Mesenchymal stem cell (in vitro differentiated cells and primary cell): ENCODE measurements at places on chromosomes 3 and 15.

GRCh38 chr3:24242012-24242698, 252.5 kb downstream of the THRB start:
- H3K27ac ChIP-seq, result no peak overlapping the region
- H3K4me1 ChIP-seq, result peaks cover 6% of the 10 kb centered on the region
- peak; percentile 18 for DNase-seq
- no peaks in the 10 kb centered on the region for H3K27me3 ChIP-seq
- no peak overlapping the region for H3K4me3 ChIP-seq

DNA sequence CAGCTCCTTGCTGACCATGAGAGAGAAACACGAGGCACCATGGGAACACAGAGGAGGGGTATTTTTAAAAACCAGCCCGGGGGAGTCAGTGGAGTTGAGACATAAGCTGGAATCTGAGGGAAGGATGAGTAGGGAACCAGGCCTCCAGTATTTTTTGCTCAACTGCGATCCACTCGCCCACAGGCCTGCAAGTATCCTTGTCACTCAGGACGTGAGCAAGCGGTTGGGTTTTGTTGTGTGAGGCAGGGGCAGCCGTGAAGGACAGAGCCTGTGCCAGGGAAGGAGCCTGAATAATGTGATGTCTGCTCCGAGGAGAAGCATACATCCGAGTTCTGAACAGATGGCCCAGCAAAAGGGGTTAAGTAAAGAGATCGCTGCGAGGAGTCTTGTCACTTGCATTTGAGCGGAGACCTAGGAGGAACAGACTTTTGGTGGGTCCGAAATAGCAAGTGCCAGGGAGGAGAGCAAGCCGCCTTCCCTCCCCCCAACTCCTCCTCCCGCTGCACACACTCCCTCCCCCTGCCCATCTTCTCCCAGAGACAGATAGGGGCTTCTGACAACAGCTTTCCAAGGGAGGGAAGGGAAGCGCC, 20.4 kb upstream of the NTRK3 start:
- no peak overlapping the region for H3K4me3 ChIP-seq
- H3K27ac ChIP-seq, result no peak overlapping the region

GRCh38 chr3:42743204-42743995, 29.7 kb downstream of the CCDC13 start:
- peaks cover 16% of the 10 kb centered on the region for H3K27me3 ChIP-seq
- no peak overlapping the region for H3K27ac ChIP-seq
- H3K36me3 ChIP-seq, result no peaks in the 10 kb centered on the region
- no peak overlapping the region for H3K4me3 ChIP-seq
- H3K4me1 ChIP-seq, result no peaks in the 10 kb centered on the region
- DNase-seq, result no peak

DNA sequence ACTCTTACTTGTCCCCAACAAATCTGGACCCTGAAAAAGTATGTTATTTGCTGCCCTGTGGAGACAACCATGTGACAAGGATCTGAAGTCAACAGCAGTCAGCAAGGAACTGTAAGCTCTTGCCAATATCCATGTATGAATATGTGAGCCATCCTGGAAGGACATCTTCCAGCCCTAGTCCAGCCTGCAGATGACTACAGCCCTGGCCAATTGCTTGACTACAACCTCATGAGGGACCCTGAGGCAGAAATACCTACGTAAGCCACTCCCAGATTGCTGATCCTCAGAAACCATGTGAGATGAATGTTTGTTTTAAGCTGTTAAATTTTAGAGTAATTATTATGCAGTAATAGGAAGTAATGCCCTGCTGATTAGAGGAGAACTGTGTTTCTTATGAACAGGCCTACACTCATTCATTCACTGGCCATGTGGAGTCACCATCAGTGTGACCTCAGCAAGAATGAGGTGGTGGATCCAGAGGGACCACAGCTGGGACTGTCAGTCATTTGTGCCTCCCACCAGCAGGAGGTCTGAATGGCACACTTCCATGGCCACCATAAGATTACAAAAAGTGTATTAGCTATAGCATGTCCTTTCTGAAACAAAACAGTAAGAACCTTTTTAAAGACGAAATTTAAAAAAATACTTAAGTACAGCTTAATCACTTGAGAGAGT, 92.6 kb downstream of the TFDP2 start:
- no peaks in the 10 kb centered on the region for H3K4me1 ChIP-seq
- DNase-seq, result no peak
- peaks cover 3% of the 10 kb centered on the region for H3K36me3 ChIP-seq

GRCh38 chr3:23256741-23257435, 53.8 kb downstream of the UBE2E2 start:
- H3K4me3 ChIP-seq, result no peak overlapping the region
- no peaks in the 10 kb centered on the region for H3K27me3 ChIP-seq
- no peaks in the 10 kb centered on the region for H3K36me3 ChIP-seq
- peaks cover 7% of the 10 kb centered on the region for H3K4me1 ChIP-seq

DNA sequence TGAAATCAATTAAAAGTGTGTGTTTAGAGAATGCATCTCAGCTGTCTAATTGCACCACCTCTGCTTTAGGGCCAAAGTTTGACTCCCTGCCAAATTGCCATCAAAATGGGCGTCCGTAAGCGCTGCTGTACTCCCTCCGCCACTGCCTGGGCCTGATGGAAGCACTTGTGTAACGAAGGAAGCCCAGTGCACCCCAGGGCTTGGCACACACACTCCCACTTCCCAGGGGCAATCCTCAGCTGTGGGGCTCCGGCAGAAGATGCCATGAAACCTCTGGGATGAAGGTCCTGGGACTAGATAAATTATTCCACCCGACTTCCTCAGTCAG, 137.8 kb downstream of the RORA start:
- H3K4me1 ChIP-seq, result no peaks in the 10 kb centered on the region
- DNase-seq, result no peak
- H3K27ac ChIP-seq, result no peak overlapping the region
- H3K27me3 ChIP-seq, result no peaks in the 10 kb centered on the region
- H3K4me3 ChIP-seq, result no peak overlapping the region

GRCh38 chr15:70633103-70633831, 130.1 kb downstream of the UACA start:
- peaks cover 57% of the 10 kb centered on the region for H3K27me3 ChIP-seq
- peaks cover 17% of the 10 kb centered on the region for H3K4me1 ChIP-seq
- no peak for DNase-seq
- H3K27ac ChIP-seq, result no peak overlapping the region

GRCh38 chr3:195900436-195901355, 7.7 kb downstream of the TNK2 start:
- H3K4me1 ChIP-seq, result peaks cover 37% of the 10 kb centered on the region
- no peaks in the 10 kb centered on the region for H3K36me3 ChIP-seq
- no peak overlapping the region for H3K4me3 ChIP-seq
- no peaks in the 10 kb centered on the region for H3K27me3 ChIP-seq

- DNase-seq, result no peak
- no peaks in the 10 kb centered on the region for H3K27me3 ChIP-seq
- no peak overlapping the region for H3K4me3 ChIP-seq
- no peak overlapping the region for H3K27ac ChIP-seq
- peaks cover 2% of the 10 kb centered on the region for H3K4me1 ChIP-seq
Observed at GRCh38 chr3:125068265-125068664, 12.5 kb upstream of the HEG1 start.

- no peaks in the 10 kb centered on the region for H3K4me1 ChIP-seq
- H3K4me3 ChIP-seq, result no peak overlapping the region
- no peak for DNase-seq
- no peak overlapping the region for H3K27ac ChIP-seq
- no peaks in the 10 kb centered on the region for H3K27me3 ChIP-seq
- H3K36me3 ChIP-seq, result no peaks in the 10 kb centered on the region
Observed at GRCh38 chr3:153356908-153357307, 194.9 kb downstream of the RAP2B start.

DNA sequence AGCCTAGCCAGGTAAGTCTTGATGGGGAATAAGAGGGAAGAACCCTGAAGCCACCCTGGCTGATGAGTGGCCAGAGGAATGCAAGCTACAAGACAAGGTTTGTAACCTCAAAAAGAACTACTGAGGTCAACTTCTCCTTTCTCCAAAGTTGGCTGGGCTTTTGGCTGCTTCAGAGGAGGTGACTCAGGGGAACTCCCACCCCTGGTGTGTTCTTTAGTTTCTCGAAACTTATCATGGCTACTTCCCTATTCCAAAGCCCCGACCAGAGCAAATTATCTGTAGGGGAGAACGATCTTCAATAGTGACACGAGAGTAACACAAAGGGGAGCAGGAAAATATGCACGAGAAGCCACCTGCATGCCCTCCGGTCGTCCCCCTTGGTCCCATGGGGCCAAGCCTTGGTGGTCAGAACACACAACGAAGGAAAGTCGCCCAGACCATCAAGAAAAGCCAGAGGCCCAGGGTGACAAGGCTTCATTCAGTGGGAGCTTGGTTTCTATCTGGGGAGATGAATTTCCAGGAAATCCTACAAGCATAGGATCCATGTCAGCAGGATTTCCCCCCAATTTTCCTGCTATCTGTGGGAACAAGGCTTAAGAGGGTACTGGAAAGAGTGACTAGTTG, 6.5 kb upstream of the BCL2A1 start:
- no peak for DNase-seq
- H3K27ac ChIP-seq, result no peak overlapping the region
- H3K4me3 ChIP-seq, result no peak overlapping the region
- H3K4me1 ChIP-seq, result no peaks in the 10 kb centered on the region
- no peaks in the 10 kb centered on the region for H3K36me3 ChIP-seq

DNA sequence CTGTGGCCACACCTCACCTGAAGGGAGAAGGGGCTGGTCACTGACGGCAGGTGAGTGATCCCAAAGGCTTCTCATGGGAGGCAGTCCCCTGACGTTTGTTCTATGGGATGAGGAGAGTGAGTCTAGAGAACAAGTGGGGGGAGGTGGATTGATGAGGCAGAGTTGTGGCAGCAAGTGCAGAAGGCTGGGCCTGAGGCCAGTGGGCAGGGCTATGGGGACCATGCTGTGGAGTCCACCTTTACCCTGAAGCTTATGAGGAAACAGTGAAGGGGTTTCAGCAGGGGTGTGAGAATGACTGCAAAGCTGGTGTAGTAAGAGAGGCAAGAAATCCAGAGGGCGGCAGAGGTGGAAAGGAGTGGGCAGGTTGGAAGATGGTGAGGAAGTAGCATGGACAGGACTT, 96.9 kb upstream of the PFN2 start:
- DNase-seq, result no peak
- H3K4me3 ChIP-seq, result no peak overlapping the region
